ENCODE measurements at places on chromosomes 6 and 20.

DNA sequence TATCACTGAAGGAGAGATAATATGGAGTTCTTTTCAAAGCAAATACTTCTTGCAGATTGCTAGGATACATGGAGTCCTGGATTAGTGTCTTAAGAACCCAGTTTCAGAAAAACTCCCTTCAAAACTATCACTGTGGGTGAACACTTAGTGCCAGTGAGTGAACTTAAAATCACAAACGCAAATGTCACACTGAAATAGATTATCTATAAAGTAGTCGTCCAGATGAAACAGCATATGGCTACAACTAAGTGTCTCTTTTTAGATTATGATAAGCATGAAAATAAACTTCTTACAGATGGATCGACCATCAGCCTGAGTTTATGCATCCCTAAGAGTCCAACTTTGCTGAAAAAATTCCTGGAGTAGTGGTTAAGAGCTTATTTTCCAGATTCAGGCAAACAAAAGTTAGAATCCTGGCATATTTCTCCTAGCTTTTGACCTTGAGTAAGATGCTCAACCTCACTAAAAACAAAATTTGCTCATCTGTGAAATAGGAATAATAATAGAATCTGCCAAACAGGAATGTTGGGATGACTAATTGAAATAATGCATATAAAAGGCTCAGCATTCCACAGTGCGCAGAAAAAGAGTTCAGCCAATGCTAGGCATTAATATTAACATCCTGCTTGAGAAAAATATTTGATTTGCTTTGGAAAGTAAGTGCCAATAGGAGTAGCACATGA is 70.4 kb downstream of the DOK5 start:
- DNase-seq = no peak

DNA sequence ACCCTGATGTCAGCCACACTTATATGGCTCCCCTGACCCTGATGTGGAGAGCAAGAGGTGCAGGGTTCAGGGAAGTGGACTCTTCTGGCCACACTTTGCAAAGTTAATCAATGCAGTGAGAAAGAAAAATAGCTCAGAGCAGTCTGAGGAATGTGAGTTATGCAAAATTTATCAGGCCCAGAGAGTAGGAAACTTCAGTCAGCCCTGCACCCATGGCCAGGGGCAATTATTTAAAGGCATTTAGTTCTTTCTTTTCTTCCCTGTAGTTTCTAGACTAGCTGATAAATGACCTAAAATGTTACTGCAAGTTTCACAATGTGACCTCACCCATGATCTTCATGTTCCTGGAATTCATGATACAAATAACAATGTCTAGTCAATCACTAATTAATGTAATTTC is 143.7 kb upstream of the GGTLC1 start:
- no peak for DNase-seq

GRCh38 chr20:52447225-52447551 is 255.6 kb upstream of the ZFP64 start:
- DNase-seq = no peak

DNA sequence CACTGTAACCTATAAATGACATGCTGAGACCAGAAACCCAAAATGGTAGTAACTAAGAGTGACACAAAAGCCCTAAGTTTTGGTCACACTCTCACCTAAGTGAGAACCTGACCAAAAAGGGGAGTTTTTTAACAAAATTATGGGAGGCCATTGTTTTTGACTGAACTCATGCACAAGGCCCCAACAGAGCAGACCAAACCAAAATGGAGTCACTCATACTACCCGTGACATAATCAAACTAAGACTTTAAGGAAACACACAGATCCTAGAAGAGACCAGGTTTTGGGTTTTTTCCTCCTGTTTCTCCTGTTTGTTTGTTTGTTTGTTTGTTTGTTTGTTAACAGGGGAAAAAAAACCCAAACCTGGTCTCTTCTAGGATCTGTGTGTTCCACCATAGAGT is 49.2 kb upstream of the MRAP2 start:
- no peak for DNase-seq

DNA sequence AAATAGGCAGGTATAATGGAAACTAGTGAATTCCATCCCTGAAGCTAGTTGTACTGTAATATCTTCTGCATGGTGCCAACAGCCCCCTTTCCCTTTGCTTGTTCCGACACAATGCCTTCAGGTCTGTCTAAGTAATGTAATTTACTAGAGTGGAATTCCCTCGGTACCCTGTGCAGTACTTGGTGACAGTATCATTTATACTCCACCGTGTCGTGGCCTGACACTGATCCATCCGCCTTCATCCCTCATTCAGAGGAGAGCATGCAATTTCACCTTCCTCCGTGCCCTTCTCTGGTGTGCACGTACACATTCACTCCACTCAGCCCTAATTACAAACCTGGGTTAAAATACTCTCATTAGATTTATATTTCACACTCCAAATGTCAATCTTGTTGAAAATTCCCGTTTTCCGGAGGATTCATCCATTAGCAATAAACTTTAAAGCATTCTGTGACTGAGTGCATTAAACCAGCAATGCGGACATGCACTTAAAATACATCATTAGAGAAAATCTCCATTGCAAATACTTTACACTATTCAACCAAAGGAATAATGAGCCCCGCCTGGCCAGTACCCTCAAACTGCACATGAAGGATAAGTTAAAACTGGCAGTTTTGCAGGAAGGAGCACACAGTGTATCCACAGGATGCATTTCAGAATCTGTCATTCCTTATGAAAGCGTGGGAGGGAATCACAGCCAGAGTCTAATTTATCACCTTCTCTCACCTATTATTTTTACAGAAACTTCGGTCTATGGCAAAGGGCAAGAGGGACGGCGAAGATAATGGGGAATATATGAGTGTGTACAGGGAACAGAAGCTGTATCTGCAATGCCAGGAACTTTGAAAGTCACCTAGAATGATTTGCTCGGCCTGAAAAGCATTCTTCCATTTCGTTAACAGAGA is 182.5 kb downstream of the GJA10 start:
- DNase-seq = no peak

DNA sequence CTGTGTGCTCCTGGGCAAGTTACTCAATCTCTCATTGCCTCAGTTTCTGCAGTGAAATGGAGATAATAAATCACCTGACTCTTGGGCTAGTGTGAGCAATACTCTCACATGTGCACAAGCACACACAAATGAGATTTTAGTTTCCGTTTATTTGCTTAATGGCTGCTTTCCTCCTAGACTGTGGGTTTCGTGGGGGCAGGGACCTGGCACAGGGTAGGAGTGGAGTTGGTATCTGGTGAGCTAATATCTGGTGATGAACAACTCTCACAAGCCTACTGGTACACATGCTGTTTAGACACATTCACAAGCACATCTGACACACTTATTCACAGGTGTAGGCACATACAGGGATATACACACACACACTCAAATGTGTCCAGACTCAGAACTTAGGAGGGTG is 73.8 kb downstream of the TOX2 start:
- no peak for DNase-seq
